Coronary artery (tissue), 2 donors: ENCODE measurements at places on chromosomes 5 and 9.

DNA sequence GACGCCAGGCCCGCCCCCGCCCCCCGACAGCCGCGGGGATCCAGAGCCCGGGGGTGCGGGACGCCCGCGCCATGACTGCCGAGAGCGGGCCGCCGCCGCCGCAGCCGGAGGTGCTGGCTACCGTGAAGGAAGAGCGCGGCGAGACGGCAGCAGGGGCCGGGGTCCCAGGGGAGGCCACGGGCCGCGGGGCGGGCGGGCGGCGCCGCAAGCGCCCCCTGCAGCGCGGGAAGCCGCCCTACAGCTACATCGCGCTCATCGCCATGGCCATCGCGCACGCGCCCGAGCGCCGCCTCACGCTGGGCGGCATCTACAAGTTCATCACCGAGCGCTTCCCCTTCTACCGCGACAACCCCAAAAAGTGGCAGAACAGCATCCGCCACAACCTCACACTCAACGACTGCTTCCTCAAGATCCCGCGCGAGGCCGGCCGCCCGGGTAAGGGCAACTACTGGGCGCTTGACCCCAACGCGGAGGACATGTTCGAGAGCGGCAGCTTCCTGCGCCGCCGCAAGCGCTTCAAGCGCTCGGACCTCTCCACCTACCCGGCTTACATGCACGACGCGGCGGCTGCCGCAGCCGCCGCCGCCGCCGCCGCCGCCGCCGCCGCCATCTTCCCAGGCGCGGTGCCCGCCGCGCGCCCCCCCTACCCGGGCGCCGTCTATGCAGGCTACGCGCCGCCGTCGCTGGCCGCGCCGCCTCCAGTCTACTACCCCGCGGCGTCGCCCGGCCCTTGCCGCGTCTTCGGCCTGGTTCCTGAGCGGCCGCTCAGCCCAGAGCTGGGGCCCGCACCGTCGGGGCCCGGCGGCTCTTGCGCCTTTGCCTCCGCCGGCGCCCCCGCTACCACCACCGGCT is 1.0 kb downstream of the FOXE1 start:
- no peak for DNase-seq

DNA sequence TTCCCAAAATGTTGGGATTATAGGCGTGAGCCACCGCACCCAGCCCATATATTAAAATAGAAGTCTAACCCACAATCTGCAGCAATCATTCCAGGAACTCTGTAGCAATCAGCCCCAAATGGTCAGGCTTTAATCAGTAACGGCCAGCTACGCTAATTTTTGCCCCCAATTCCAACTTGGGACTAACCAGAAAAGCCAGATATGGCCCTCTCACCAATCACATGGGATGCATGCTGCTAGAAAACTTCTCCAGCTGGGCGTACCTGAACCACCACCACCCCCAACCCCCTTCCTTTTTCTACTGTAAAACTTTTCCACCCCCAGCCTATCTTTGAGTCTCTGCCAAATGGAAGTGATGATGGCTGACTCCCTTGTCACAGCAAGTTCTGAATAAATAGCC is 4.1 kb downstream of the SUSD1 start:
- DNase-seq = no peak

DNA sequence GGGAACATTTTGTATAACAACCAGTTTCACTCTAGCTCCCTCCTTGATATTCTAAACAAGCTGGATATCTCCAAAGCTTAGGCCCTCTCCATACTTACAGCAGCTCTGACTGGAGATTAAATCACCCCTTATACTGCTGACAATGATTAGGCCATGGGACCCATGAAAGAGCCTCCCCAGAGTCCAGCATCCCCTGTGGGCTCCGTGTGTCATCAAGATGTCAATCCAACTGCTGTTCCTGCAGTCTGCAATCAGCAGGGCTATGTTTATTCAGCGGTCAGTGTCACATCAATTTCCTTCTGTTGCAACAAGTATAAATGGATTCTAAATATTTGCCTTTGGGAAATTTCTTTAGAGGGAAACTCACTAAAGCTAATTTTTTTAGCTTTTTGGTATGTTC is 26.6 kb downstream of the PCDHAC2 start:
- no peak for DNase-seq

DNA sequence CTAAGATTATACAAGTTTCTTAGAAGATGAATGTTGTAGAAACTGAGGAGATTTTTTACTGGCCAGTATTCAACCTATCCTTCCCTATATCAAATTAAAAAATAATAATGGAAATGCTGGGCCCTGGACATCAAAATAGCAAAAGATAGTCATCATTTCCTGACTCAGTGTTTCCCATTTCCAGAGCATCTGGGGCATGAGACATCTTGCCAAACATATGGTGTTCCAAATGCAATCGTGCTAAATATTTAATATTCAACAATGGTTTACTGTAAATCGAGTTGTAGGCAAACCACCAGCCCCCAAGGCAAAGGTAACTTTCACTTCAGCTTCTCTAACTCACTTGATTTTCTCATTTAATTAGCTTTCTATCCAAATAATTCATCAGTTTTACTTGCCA is 152.9 kb downstream of the FRMD3 start:
- DNase-seq = no peak

DNA sequence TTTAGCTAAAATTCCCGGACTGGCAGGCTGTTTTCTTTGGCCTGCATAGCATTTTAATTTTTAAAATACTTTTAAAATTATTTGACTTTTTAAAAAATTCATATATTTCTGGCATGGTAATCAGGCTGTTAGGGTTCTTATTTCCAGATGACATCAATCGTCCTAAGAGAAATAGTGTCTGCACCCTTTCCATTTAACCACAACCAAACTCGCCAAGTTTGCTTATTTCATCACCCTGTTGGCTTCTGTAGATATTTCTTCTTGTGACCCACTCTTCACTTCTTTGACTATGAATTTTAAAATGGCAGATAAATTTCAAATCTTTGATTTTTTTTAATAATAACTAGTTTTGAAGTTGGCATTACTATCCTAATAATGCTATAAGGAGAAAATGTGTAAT is 675.7 kb upstream of the FTMT start:
- no peak for DNase-seq

DNA sequence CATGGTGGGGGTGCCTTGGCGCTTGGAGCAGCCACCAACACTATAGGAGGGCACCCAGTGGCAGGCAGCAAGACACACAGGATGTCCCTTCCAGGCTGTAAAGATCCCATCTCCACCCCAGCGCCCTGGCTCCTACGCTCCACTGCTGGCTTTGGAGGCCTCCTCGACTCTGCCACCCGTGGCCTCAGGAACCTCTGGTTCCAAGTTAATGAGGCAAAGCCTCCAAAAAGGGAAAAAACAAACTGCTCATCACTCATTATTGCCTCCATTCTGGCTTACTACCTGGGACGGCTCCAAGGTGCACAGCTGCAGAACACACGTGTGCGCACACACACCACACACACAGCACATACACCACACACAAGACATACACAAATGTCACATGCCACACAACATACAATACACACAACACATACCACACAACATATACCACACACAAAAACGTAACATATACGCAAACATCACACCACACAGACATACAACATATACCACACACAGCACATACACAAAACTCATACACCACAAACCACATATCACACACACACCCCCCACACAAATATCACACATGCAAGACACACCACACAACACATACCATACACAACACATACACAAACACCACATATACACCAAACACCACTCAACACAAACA is 45.3 kb downstream of the ROR2 start:
- no peak for DNase-seq

- no peak for DNase-seq
Observed at GRCh38 chr5:116451905-116452450, 122.6 kb downstream of the SEMA6A start.

DNA sequence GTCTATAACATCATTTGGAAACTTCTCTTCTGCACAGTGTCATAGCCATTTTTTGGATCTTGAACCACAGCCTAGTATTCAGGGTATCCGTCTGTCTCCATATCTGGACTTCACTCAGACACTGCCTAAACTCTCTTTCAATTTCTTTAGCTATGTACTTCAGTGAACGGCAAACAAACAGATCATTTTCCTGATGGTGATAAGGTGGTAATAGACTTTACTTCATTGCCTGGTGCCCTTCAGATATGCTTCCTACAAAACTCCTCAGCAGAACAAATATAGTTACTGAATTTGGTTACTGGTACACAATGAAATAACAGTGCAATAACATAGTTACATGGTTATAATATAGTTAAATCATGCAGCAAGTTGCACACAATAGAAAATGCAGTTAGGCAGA is 348.2 kb downstream of the ZSWIM6 start:
- DNase-seq = no peak
